BJ (cell line): ENCODE measurements at places on chromosomes 12 and 14.
A peak's percentile ranks its signal among the peaks of the same experiment; 100 is the strongest.

GRCh38 chr12:39712334-39712733 is 92.7 kb upstream of the ABCD2 start:
- DNase-seq = no peak

DNA sequence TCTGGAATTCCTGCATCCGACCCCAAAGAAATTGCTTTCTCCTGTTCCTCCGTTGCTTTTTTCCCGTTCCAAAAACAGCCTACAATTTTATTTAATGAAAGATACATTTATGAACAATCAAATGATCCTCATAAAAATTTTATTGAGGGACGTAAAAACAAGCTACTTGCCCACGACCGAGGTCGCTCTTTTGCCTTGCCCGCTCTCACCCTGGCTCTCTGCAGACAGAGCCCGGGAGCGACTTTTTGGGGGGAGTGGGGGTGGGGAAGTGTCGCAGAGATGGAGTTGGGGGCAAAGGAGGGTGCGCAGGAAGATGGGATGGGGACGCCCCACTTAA is 1.1 kb upstream of the HOXC9 start:
- no peak for DNase-seq

DNA sequence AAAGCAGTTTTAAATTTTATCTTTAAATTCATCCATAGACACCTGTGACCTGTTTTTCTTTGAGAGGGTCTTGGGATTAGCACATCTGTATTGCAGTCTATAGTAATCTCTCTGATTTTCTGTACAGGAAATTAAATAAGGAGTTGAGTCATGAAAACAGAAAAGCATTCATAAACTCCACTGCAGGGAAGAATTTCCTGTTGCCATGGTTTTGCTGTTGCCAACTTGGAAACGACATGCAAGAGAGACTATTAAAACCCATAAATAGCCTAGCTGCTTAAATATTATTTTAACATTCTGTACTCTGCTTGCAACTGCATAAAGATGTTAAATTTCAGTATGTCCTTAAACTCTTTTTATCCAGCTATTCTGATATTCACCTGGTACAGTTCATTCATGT is 281.0 kb upstream of the RGS6 start:
- peak; percentile 92 for DNase-seq

GRCh38 chr14:68927956-68928675 is 51.0 kb downstream of the ACTN1 start:
- no peak for DNase-seq

DNA sequence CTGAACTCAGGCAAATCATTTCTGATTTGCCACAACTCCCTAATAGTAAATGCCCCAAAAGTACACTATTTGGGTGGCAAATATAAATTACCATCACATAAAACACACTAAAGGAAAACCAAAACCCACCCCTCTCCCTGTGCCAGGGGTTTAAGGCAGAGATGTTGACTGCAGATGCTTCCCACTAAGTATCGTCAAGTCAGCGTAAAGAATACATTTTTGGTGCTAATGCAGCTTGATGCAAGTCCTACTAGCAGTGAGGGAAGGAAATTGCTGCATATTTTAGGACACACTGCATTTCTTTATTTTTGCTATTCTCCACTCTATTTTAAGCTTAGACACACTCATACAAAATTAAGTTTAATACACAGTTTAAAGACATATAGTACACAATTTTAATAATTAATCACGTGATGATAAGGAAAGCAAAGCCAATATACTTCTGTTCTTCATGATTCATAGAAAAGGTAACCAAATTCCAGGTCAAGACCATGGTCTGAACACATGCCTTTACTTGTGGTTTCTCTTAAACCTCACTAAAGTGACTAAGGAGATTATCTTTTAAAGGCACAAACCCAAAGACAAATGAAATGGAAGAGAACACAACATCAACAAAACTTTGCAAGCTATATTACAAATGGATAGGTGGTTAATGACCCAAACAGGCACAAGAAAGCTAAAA is 162.2 kb downstream of the STXBP6 start:
- DNase-seq = no peak

GRCh38 chr14:88013750-88014349 is 8.9 kb downstream of the GPR65 start:
- DNase-seq = no peak

DNA sequence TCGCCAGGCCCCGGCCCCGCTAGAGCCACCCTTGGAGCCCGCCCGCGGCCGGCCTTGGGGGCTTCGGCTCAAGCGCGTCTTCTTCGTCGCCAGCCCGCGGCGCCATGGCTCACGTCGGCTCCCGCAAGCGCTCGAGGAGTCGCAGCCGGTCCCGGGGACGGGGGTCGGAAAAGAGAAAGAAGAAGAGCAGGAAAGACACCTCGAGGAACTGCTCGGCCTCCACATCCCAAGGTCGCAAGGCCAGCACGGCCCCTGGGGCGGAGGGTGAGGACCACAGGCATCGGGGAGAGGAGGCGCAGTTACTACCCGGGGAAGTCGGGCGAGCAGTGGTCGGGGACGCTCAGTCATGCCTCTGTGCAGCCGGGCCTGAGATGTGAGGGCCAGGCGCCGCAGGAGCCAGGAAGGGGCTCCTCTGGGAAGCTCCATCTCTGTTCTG is 573 bp downstream of the ARL6IP4 start:
- DNase-seq = no peak
